ENCODE measurements at places on chromosomes 1 and 21.

DNA sequence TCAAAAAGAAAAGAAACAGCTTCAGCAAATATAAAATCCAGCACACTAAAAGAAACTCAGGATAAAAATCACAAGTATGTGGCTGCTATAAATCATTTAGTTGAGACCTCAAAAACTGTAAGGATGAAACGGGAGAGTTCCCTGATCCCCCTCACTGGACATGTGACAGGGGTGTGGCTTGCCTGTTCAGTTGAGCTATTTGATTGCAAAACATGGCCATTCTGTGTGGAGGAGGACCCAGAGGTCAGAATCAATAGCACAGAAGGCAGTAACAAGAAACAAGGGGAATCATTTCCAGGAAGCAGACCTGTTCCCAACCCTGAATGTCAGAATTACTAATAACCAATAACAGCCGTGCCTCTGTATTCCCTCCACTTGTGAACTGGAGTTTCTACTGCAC is 27.9 kb downstream of the RBM11 start:
- no peak for DNase-seq

GRCh38 chr1:117638759-117639158 is 32.9 kb downstream of the TENT5C start:
- DNase-seq, result no peak

- no peak for DNase-seq
Observed at GRCh38 chr1:47647327-47647845, 209.5 kb downstream of the FOXD2 start.

- no peak for DNase-seq
Observed at GRCh38 chr1:183841950-183842794, 37.3 kb downstream of the RGL1 start.

DNA sequence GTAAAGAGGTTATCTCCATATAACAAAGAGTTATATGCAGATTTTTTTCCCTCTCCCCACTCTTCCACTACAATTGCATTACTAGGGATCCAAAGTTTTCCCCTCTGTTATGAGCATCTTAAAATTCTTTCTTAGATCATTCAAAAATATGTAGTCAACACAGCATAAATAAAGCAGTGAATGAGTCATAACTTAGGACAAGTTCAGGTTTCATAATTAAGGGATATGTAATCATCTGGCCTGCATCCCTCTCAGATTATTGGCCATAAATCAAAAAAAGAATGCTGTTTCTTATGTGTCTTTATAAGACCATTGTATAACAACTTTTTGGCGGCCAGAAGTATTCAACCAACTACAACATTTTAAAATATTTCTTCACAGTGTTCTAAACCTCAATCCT is 1526.1 kb downstream of the KCNT2 start:
- no peak for DNase-seq

- no peak for DNase-seq
Observed at GRCh38 chr1:17315542-17316130, 7.6 kb downstream of the PADI4 start.

- DNase-seq, result no peak
Observed at GRCh38 chr1:246404078-246404477, 103.0 kb downstream of the SMYD3 start.

DNA sequence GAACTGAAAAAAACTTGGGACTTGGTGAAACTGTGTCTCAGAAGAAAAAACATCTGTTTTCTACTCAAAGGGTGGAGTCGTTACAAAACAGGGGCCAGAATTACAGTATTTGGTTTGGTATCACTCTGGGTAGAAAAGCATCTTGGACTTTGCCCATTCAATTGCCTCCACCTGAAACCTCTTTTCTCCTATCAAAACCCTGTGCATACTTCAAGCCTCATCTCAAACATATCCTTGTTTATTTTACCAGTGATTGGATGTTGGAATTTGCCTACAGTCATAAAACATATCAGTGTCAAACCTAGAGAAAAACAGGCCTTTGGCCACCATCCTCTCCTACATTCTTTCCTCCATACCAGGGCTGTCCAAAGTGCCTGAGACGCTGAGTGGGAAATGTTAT is 281.5 kb downstream of the PLPP3 start:
- DNase-seq, result no peak

Measured in left renal cortex interstitium (tissue), 4 donors.